ENCODE measurements at places on chromosomes 16 and 17.

GRCh38 chr17:71260366-71260940 is 860.4 kb upstream of the SOX9 start:
- no peak for DNase-seq

DNA sequence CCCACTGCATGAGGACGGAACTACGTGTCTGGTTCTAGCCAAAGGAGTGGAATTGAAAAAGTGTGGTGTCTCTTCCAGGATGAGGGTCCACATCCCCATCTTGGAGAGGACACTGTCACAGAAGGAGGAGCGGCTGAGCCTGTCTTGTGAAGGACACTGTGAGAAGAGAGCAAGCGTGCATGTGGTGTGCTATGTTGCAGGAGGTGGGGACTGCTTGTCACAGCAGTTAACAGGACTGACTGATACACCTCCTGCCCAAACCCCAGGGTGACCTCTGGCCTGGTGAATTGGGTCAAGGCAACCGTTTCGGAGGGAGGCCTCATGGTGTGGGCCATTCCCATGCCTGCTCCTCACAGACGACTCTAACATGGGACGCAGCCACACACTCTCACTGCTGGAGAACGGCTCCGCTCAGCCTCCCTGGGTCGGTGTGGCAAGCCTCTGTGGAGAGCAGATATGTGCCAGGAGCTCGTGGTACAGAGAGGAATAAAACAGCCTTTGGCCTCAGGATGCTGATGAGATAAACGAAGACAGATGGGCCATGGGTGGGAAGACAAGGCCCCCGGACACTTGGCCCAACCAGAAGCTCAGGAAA is 56.4 kb upstream of the RBFOX3 start:
- DNase-seq, result no peak

DNA sequence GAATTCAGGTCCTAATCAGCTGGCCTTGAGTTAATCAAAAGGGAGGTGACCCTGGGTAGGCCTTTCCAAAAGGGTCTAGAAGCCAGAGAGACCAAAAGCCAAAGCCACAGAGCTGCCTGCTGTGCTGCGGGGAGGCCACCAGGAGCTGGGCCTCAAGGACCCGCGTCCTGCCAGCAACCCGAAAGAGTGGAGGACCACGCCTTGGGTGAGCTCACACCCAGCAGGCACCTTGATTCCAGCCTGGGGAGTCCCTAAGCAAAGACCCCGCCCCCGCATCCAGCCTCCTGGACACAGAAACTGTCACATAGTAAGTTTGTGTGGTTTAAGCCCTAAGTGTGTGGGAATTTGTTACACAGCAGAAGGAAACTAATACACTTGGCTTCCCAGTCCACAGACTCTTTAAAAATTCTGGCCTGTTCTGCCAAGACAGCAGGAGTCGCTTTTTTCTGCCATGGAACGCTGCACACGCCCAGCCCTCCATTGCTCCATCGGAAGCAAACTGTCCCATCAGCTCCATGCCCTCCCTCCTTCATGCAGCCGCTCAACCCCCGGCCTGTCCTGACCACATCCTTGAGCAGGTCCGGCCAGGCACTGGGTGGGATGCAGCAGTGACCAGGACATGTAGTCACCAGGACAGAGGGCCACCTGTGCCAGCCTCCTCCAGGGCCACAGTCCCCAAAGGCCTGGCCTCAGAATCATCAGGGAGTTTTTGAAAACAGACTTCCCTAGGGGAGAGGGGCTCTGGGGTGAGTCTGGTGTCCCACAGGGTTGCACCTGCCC is 20.9 kb upstream of the RASD1 start:
- no peak for DNase-seq

DNA sequence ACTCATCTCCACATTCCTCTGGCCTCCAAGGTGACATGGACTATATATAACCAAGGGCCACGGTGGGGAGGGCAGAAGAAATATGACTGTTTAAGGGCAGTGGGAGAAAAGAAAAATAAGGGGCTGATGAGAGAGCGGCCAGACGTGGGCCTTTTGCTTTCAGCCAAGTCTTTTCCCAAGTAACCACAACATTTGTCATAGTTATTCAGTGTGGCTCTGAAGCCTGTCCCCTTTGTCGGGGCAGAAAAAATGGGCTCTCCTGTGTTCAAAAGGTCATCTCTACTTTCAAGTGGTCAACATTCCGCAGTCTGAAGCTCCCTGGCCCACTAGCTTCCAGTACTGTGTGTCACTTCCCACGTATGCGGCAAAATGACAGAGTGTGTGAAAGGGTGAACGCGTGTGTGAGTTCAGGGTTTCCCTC is 245.4 kb downstream of the NTN1 start:
- DNase-seq, result no peak

DNA sequence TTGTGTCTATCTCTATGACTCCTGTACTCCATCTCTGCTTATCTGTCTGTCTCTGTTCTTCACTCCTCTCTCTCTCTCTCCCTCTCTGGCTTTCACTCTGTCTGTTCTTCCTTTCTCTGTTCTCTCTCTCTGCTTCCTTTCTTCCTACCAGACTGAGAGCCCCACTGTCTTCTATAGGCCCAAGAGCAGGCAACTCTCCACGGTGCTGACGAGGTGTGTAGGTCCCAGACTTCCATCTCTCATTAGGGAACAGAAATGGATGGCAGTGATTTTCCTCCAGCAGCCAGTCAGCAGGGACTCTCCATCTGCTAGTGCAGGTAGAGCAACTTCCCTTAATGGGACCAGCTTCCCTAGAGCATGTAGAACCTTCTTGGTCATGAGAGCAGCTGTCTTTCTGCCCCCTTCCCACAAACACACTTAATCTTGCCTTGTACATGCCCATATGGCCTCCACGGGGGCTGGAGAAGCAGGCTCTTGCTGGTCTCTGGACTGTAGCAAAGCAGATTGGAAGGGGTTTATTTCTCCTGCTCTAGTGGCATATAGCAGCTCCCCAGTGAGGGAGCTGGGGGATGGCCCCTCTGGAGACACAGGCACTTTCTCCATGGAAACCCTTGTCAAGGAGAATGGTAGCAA is 47.8 kb upstream of the NLRP1 start:
- DNase-seq, result no peak

DNA sequence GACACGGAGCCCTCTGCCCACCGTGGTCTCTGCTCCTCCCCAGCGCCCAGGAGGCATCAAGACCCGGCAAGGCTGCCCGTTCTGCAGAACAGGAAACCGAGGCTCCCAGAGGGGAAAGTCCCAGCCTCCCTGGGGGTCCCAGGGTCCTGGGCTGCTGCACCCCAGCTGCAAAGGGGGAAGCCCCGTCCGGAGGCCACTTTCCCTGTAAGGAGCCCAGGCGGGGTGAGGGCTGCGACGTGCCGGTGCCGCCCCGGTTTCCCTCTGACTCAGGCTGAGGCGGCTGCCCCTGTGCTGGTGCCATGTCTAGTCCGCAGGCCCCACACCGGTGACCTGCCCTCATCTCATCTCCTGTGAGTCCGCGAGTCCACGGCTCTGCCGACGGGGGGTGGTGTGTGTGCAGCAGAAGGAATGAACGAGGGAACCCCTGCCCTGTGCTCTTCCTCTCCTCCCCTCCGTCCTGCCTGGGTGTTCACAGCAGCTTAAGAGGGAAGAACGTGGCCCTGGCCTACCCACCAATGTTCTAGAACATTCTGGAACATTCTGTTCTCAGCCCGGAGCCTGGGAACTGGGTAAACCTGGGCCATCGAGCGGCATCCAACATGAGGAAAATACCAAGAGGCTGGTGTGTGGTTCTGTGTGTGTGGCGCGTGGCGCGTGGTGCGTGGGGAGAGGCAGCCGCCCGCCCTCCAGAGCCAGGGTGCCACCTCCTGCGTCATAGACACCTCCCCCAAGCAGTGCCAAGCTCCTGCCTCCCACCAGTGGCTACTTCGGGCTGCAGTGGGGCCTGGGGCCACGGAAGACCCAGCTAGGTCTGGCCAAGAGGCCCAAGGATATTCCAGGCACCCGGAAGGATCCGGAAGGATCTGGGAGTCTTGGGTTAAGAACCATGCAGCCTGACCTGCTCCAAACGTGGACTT is 7.0 kb upstream of the CBFA2T3 start:
- DNase-seq, result no peak

DNA sequence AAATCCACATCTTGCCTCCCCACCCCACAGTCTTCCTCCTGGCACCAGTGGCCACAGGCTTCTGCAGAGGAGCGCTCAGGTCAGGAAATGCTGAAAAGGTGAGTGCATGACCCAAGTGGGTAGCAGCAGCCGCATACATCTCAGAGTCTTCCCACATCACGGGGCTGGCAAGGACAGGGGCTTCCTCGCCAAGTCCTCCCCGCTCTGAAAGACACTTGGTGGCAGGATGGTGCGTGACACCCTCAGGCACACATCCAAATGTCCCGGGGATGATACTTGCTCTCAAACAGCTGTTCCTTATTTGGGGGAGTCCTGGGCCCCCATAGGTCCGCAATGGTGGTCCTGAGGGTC is 8.8 kb upstream of the SLC16A5 start:
- no peak for DNase-seq

- no peak for DNase-seq
These were observed 47.1 kb downstream of the SLC6A4 start for GRCh38 chr17:30188211-30188939.

DNA sequence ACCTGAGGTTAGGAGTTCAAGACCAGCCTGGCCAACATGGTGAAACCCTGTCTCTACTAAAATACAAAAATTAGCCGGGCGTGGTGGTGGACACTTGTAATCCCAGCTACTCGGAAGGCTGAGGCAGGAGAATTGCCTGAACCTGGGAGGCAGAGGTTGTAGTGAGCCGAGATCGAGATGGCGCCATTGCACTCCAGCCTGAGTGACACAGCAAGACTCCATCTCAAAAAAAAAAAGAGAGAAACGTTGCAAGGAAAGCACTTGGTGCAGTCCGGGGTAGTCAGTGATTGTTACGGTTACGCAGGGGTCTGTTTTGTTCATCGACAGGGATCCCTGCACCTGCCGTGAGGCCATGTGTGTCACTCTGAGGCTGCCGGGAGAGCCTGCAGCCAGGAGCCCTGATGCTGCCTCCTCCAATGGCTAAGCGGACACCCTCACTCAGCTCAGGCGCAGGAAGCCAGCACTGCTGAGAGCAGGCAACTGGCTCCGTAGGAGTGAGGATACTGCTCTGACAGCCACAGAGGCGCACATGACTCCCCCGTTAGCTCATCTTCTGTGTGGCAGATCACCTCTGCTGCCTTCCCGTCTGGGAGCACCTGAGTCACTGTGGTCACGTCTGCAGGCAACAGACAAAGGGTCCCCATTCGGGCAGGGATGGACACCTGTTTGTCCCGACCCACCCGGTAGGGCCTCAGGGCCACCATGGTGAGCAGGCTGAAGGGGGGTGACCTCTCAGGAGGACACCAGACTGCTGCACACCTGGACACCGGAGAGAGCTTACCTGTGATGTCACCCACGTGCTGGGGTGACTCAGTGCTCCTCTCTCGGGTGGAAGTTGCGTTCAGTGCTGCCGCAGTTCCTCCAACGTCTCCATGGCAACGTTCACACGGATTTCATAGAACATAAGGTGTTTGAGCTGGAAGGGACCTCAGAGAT is 5.2 kb upstream of the RAB26 start:
- DNase-seq, result no peak

GRCh38 chr16:11303405-11304138 is 22.4 kb upstream of the PRM1 start:
- DNase-seq, result no peak

- DNase-seq, result no peak
These were observed 37.2 kb upstream of the NUFIP2 start for GRCh38 chr17:29331075-29331707.

- peak; percentile 61 for DNase-seq
These were observed 8.7 kb downstream of the OGFOD1 start for GRCh38 chr16:56460101-56460500.

DNA sequence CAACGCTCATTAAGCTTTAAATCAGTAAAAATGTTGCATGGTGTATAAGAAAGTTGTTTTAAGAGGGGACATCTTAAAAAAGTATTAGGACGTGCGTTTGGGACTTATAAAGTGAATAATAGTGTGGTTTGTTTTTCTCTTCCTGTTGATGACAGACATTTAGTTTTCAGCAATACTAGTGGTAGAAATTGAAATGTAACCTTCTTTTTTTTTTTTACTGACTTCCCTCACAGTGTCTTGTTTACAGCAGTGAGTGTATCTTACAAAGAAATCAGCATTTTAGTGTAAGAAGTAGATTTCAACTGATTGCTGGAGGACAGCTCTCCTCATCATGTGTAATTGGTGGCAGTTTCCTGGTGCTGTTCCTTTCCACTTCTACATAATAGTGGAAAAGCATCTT is 39.6 kb downstream of the CYLD start:
- no peak for DNase-seq

DNA sequence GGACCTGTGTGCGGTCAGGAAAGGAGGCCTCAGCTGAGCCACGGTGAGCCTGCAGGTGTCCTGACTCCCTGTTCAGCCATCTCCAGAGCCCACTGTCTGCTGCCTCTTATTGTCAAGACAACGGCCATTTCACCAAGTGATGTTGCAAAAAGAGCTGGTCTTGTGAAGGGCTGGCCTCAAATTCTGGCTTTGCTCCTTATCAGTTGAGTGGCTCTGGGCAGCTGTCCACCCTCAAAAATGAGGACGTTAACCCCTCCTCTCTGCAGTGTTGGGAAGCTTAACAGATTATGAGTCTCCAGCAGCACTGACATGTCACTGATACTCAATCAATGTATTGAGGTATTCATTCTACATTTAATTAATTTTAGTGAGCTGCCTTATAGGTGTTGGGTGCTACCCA is 171.1 kb upstream of the TOX3 start:
- DNase-seq, result no peak

DNA sequence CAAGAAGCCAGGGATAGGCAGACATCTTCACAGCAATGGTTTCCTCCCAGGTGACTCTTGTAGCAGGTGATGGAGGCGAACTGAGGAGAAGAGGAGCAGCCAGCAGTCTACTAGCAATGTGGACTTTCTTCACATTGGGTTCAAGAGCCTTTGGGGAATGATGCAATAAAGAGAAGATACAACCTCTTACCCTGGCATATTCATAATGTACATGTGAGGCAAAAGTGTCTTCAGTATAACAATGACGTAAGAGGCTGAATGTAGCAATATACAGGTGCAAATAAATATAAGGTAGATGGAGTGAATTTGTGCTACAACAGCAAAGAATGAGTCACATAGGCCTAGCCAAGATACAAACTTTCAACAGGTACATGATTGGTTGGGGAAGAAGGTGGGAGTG is 70.9 kb upstream of the SOX9 start:
- DNase-seq, result no peak

- DNase-seq, result no peak
These were observed 11.5 kb upstream of the C17orf113 start for GRCh38 chr17:42061646-42062487.

GRCh38 chr17:79919164-79919585 is 79.9 kb upstream of the CBX4 start:
- no peak for DNase-seq

DNA sequence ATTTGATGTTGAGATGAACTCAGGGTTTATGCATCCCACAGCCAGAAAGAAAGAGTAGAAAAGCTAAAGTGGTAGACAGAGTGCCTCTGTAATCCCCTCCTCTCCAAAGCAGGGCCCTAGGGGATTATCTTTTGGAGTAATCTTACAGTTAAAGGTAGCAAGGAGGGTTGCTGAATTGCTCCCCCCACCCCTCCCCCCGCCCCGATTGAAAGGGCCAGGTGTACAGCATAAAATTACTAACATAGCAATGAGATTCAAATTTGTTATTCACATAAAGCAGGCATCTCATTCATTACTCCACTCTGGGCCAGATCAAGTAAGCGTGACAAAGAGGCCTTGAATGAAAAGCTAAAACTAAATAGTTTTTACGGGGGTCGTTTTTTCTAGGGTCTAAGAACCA is 72.7 kb downstream of the STH start:
- DNase-seq, result peak; percentile 80

GRCh38 chr17:63998050-63998720 is at the start of gene PRR29:
Gene PRR29, plus strand, starts transcription at chr17:63998351. Its CDS starts 14 bp downstream, at chr17:63998365.
- peak; percentile 86 for DNase-seq

Measured in D341Med (cell line).